B cell (primary cell): ENCODE measurements at places on chromosomes 7 and 10.
A peak's percentile ranks its signal among the peaks of the same experiment; 100 is the strongest.

DNA sequence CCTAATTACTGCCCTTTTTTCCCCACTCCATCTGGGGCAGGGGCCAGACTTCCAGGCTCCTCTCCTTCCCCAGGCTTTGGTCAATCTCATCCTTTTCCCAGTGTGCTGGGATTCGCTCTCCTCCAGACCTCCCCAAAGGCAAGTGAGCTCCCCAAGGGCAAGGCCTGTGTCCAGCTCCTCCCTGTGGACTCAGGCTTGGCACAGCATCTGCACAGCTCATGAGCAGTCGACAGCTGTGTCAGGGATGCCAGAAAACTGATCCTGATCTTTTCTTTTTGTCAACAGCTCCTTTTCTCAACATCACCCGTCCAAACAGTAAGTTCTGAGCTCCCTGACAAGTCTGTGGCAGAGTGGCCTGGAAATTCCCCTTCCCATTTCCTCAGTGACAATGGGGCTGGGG lies 67.1 kb downstream of the C10orf120 start:
- no peak for DNase-seq

DNA sequence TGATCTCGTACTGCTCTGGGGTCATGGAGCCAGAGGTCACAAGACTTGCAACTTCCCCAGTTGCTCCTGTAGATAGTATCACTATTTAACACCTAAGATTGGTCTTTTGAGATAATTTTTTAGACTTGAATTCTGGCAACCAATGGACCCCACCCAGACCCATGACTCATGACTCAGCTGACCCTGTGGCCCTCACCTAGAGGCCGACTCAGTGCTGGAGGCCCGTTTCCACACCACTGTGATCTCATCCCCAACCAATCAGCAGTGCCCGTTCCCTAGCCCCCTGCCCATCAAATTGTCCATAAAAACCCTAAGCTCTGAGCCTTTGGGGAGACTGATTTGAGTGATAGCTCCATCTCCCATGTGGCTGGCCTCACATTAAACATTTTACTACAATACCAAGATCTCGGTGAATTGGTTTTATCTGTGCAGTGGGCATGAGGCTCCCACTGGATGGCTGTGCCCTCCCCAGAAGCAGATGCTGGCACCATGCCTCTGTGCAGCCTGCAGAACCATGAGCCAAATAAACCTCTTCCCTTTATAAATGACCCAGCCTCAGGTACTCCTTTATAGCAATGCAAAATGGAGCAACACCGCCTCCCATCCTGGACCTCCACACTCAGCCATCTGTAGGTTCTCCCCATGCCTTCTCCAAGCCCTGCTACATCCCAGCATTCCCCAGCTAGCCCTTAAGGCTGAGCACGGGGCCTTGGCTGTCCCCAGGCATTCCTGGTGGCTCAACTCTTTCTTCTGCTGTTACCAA lies 98.8 kb downstream of the PRKAG2 start:
- DNase-seq: no peak

GRCh38 chr7:112982441-112983063 lies 104.1 kb downstream of the GPR85 start:
- peak; percentile 36 for DNase-seq

GRCh38 chr10:57849691-57850357 lies 417.9 kb downstream of the IPMK start:
- DNase-seq: no peak
